NB4 (cell line): ENCODE measurements at places on chromosomes 7 and 10.

DNA sequence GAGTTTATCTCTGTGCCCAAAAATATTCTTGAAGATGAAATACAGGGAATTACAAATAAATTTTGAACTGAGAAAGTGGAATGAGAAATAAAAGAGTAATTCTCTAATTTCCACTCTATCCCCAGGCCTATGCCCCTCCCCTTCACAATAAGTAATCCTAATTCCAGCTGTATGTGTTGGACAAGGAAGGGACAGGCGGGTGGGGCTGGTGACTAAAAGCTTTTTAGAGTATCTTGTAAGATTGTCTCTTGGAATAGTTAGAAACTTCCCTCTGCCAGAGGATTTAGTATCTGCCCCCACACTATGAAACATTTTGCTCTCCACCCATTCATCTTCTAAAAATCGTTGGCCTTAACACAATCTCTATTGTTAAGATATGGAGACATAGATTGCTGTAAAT, 199.2 kb downstream of the MBL2 start:
- no peak for DNase-seq

DNA sequence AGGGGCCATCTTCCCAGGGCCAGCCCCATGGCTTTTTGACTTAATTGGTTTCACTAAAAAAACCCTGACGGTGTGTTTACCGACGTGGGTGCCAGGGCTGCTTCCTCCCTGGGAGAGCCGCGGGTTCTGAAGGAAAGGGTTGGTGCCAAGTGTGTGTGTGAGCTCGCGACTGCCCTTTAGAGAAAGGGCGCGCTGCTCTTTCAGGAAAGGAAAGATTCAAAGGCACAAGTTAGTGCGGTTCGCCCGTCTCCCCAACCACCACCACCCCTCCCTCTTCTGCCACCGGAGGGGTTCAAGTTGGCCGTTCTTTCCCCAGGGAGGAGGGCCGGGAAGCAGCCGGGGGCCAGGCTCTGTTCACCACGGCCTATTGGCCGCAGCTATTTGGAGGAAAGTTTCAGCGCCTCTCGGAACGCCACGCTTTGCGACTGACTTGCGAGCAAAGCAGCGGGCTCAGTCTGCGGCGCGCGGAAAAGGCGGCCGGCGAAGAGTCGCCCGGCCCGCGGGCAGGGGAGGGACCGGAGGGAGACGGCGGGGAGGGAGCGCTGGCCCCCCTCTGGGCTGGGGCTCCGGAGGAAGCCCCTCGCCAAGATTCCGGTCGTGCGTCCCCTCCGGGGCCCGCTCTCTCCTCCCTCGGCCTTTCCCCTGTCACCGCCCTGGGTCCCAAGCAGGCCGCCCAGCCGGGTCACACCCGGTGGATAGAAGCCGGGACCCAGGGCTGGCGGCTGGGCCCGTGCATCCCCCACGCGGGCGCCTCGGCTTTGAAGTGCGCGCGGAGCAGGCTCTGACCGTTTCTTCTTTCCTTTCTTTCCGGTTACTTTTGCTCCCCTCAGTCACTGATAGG, 165.9 kb upstream of the PPP1R3A start:
- DNase-seq = no peak

GRCh38 chr10:109913306-109913892, 9.9 kb downstream of the XPNPEP1 start:
- DNase-seq = no peak

DNA sequence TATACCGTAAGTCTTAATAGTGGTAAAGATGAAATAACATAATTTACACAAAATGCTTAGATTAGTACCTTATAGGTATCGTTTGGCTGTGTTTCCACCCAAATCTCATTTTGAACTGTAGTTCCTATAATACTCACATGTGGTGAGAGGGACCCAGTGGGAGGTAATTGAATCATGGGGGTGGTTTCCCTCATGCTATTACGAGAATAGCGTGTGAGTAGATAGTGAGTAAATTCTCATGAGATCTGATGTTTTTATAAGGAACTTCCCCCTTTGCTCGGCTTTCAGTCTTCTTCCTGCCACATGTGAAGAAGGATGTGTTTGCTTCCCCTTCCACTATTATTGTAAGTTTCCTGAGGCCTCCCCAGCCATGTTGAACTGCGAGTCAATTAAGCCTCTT, 426.3 kb upstream of the POT1 start:
- peak; percentile 93 for DNase-seq

GRCh38 chr10:129777687-129778086, 186.4 kb downstream of the EBF3 start:
- no peak for DNase-seq

DNA sequence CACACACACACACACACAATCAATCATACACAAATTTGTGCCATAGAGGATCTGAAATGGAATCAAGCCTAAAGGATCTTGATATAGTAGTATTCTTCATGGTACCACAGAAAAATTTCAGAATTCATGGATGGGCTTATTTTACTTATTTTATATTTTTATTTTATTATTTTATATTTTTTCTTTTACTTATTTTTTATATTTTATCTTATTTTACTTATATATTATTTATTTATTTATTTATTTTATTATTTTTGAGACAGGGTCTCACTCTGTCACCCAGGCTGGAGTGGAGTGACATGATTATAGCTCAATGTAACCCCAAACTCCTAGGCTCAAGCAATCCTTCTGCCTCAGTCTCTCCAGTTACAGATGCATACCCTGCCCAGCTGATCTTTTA, 16.7 kb downstream of the SHTN1 start:
- DNase-seq = no peak

GRCh38 chr7:82443547-82444219, at the start of gene CACNA2D1:
CACNA2D1 (minus strand) TSS chr7:82443777.
- DNase-seq = peak; percentile 68

- DNase-seq = peak; percentile 32
Measured at GRCh38 chr10:119505588-119506315, 36.8 kb downstream of the RGS10 start.

- DNase-seq = no peak
Measured at GRCh38 chr7:70810558-70811139, 321.3 kb upstream of the GALNT17 start.

GRCh38 chr10:62426086-62426485, 51.9 kb downstream of the ZNF365 start:
- DNase-seq = no peak

DNA sequence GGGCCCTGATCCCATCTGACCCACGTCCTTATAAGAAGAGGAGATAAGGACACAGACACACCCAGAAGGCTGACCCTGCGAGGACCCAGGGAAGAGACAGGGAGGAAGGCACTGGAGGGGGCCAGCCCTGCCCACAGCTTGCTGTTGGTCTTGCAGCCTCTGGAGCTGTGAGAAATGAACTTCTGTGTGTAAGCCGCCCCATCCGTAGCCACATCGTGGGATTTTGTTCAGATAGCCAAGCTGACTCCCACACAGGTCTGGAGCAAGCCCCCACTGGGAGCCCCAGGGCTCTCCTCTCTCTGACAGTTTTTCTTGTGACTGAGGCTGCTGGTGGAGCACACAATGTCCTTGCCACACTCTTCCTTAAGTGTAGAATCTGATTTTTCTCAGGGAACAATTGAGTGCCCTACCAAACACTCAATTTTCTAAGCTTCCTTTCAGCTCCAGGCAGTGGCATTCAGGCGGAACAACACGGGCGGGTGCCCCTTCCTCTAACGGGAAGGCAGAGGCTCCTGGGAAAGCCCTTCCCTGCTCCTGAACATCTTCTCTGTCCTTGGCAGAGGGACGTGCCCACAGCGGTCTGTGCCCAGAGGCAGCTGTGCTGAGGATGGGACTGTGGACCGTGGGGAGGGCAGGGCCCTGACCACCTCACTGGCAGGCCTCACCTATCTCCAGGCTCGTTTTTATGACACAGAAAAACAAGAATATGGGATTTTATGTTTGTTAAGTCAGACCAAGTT, 160.6 kb upstream of the SHH start:
- DNase-seq = no peak

DNA sequence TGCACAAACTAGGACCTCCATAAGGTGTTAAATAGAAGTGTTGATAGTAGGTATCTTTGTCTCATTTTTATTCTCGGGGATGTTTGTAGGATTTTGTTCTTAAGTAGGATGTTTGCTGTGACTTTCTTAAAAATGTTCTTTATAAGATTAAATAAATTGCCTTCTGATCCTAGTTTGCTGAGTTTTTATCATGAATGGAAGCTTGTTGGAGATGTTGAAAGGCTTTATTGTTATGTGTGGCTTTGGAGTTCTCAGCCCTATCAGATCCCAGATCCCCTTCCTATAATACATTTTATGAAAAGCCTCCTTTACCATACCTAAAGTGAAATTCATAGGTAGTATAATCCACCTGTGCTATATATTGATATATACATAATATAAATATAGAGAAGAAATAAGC, 40.1 kb downstream of the NHLRC2 start:
- DNase-seq = no peak

GRCh38 chr7:73830681-73831583, at the start of gene CLDN4:
CLDN4 (plus strand) TSS chr7:73830996; CDS start chr7:73831202, 206 bp downstream.
- no peak for DNase-seq

- DNase-seq = peak; percentile 29
Measured at GRCh38 chr7:85014936-85015660, 171.8 kb downstream of the SEMA3D start.

GRCh38 chr10:34764472-34764946, 50.6 kb downstream of the PARD3 start:
- no peak for DNase-seq

DNA sequence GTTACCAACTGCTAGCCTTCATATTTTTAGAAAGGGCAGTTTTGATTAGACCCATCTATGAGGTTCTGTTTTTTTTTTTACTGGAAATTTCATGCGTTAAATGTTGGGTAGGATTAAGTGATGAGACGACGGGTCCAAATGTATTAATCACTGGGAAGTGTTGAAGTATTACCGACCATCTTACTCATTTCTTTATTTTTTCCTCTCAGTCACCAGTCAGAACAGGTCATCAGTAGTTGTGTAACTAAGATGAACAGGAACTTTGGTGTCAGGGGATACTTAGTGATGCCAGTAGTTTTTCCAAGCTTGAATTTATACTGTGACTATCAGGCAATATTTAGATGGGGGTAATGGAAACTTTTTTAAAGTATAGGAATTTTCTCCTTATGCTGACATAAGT, 14.2 kb downstream of the TFAM start:
- DNase-seq = no peak

DNA sequence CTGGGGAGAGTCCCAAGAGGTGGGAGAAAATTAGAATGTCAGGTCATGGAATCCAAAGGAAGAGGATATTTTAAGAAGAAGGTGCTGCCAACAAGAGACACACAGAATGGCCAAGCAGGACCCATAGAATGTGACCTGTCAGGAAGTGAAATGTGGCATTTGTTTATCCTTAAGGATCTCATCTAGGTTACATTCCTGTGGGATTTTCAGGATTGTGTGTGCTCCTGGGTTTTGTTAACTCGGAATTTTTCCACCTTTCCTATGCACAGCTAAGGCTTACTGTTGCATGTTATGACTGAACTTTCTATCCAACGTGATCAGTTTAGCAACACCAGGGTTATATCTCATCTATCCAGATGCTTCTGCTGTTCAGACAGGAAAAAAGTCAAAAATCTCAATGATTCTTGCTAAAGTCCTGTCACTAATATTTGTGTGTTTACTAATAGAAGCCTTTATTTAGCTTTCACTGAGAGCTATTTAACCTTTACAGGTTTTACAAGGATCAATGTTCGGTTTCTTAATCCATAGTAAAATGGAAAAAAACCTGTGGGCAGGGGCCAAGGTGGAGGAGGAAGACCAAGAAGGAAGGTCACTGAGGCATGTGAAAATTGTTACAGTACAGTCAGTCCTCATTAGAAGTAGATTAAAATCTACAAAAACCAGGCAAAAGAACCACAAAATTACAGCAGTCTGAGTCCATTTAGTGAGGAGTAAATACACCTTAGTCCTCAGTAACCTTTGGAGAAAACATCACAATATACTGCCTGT, 437.8 kb upstream of the NPVF start:
- no peak for DNase-seq

- no peak for DNase-seq
Measured at GRCh38 chr7:152664636-152665035, 11.3 kb downstream of the XRCC2 start.

DNA sequence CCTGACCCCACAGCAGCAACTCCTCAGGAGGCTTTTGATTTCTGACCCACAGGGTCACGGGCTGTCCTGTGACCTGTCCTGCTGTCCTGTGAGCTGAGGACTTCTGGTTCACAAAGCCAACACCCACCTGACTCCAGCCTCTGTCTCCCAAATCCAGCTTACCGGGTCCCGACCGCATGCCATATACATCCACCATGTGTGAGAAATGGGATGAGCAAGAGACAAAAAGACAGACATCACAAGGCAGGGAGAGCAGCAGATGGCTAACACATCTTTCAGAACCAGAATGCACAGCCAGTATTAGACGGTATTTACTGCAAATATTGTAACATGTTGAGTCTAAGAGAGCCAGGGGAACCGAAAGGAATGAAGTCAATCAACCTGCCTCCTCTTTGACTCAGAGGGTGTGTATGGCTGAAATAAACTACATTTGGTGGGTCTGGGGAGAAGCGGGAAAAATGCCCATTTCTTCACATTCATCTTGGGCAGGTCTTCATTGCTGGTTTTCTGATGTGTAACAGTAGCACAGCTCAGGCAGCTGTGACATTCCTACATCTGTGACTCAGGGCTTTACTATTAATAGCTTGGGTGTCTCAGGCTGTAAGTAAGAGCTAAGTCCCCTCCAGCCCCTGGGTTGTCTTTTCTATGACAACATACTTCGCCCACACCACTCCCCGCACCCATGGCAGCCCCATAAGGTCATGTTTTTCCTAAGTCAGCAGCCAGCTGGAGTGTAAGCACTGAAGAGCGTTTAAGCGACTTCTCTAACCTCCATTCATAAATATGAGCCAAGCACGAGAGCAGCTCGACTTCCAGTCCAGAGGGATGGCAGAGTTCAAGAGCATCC, 25.0 kb downstream of the ABLIM1 start:
- no peak for DNase-seq

GRCh38 chr7:41244246-41244645, 458.6 kb downstream of the INHBA start:
- no peak for DNase-seq

- no peak for DNase-seq
Measured at GRCh38 chr10:63760708-63761047, 239.5 kb downstream of the REEP3 start.
